CD4-positive, alpha-beta T cell treated with Interleukin-15 for 4 hours (primary cell): ENCODE measurements at places on chromosomes 13 and 19.

- DNase-seq: no peak
Observed at GRCh38 chr13:29847501-29847983, 2.9 kb downstream of the UBL3 start.

GRCh38 chr13:78589206-78589605, 14.1 kb downstream of the POU4F1 start:
- no peak for DNase-seq

- no peak for DNase-seq
Observed at GRCh38 chr19:29552454-29553280, 26.9 kb downstream of the VSTM2B start.

GRCh38 chr13:109344552-109345157, 441.7 kb downstream of the IRS2 start:
- DNase-seq: no peak

DNA sequence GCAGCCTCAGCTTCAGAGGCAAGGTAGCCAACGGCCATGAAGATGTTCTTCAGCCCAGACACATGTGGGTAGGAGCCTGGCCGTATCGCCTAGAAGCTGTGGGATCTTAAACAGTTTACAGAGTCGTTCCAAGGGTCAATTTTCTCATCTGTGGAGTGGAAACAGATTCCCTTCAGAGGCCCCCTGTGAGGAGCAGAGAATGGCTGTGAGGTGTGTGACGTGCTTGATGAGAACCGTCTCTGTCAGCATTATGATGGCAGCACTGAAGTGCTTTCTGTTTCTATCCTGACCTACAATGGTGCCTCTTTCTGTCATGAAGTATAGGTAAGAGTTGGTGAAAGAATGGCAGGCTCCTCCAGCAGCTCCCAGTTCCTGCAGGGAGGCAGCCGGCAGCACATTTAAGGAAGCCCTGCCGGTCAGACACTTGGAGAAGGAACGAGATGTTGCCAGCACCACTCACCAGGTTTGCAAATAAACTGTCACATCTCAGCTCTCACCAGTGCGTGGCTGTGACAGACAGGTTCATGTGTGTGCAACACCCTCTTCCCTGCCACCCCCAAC, 277.3 kb downstream of the FOXO1 start:
- peak; percentile 51 for DNase-seq

DNA sequence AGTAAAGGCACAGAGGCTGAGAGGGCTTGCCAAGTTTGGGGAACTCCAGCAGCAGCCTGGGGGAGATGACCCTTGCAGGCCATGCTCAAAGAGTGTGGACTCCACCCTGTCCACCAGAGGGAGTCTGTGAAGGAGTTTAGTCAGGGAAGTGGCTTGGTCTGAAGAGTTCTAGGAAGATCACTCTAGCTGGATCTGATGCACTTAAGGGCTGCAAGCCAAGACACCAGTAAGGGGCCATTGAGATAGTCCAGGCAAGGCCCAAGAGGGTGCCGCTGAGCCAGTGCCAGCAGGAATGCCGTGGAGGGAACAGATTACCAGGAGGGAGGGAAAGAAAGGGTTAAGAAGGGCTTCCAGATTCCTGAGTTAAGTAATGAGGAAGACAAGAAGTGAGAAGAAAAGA, 68.7 kb downstream of the ZAR1L start:
- DNase-seq: peak; percentile 28

GRCh38 chr19:13613447-13613846, 107.2 kb upstream of the CACNA1A start:
- DNase-seq: no peak

DNA sequence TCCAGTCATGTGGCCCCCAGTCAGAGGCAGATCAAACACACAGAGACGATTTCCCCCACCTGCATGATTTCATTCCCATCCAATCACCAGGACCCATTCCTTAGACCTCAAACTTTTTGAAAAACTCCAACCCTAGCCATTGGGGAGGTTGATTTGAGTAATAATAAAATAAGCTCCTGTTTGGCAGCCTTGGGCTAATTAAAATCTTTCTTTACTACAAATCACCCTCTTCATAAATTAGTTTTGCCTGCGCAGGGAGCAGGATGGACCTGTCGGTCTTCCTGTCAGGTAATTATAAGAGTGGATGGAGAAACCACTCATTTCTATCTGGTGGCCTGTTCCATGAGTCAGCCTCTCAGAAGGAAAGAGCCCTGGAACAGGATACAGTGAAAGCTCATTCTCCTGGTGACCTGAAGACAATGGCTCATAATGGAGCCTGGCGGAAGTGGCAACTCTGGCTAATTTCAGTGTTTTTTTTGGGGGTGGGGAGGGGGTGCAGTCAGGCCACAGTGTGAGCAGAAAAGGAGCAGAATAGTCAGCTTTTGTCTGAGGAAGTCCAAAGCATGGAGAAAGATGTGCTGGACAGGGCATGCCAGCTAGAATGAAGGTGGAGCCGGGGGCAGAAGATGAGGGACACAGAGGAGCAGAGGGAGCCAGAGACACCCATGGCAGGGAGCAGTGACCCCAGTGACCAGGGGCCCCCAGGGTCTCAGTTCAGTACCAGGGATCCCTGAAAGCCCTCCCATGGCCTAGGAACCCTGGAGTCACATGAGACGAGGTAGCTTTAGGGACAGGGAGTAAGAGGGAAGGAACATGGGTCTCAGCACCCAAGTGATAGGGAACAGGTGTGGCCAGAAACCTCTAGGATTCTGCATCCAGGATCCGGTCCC, 31.8 kb upstream of the PSG9 start:
- no peak for DNase-seq

GRCh38 chr13:48874165-48874564, 101.5 kb upstream of the FNDC3A start:
- no peak for DNase-seq

DNA sequence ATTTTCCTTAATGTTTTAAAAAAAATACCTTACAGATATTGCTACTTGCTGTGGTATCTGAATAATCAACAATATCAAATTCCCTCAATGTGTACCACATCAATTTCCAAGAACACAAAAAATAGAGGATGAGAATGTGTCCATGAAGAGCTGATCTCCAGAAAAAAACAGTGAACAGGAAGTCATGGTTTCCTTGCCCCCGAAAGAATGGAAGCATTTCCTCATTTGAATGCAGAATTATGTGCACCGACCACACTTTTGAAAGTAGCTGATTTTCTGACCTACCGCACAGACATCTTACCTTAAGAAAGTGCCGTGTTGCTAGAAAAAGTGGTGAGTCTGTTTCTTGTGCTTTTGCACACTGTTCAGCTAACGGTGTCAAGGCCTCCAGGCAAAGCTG, 13.4 kb upstream of the EEF1AKMT1 start:
- DNase-seq: no peak

GRCh38 chr19:21166436-21166835, 24.6 kb downstream of the ZNF431 start:
- no peak for DNase-seq

- no peak for DNase-seq
Observed at GRCh38 chr13:50410921-50411746, 395.9 kb downstream of the KCNRG start.

DNA sequence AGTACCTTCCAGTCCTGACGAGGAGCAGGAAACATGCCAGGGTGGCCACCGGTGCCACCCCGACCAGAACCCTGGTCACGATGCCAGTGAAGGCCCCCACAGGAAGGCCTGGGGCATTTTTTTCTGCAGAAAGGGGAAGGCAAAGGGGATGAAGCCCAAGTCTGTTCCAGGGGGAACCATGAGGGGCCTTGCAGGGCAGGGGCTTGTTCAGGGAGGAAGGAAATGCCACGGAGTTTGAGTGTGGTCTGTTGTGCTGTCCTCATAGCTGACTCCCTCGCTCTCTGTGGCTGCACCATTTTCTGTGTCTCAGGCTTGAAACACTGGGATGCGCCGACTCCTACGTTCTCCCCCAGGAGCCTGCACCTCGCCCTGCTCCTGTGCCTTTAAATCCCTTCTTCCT, 27.5 kb upstream of the CEACAM1 start:
- no peak for DNase-seq

DNA sequence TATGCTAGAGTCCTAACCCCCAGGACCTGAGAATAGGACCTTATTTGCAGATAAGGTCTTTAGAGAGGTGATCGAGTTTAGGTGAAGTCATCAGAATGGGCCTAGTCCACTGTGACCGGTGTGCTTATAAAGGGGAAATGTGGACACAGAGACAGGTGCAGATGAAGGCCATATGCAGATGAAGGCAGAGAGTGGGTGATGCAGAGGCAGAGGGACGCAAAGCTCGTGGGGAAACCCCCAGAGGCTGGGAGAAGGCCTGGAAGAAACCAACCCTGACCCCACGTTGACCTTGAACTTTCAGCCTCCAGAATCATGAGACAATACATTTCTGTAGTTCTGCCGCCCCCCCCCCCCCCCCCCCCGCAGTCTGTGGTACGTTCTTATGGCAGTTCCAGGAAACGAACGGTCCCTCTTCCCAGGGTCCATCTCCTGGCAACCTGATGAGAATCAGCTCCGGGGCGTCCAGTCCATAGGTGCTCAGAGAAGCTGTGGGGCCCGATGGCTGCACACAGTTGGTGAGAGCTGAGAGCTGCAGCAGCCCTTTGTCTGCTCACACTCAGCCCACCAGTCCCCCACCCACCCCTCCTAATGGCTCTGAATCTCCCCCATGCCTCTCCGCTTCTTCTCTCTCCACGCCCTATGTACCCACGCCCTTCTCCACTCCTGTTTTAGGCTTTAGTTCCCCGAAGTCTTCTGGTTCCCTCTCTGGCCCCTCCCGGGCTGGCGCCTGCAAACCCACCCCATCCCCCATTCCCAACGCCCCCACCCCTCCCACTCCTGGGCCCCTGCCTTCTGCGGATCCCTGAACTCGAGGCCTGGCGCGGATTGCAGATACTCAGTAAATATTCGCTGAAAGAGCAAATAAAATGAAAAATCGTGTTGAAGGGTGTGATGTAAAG, 218.3 kb upstream of the MAB21L1 start:
- DNase-seq: no peak

DNA sequence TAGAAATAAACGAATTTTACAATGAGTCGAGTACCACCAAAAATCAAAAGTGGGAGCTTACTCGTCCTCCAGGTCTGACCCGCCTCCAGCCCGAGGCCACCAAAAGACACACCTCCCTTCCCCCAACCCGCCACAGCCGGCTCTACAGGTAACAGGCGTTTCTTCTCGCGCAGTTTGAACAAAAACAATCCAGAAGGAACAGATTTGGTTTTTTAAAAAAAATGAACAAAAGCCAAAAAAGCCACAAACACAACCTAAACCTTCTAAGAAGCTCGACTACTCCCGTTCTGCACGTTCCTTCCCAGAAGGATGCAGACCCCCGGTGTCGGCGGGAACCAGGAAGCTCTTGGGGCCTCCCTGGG, 671 bp downstream of the ZDHHC20 start:
- peak; percentile 43 for DNase-seq

- no peak for DNase-seq
Observed at GRCh38 chr13:26583662-26584061, 26.2 kb downstream of the WASF3 start.

DNA sequence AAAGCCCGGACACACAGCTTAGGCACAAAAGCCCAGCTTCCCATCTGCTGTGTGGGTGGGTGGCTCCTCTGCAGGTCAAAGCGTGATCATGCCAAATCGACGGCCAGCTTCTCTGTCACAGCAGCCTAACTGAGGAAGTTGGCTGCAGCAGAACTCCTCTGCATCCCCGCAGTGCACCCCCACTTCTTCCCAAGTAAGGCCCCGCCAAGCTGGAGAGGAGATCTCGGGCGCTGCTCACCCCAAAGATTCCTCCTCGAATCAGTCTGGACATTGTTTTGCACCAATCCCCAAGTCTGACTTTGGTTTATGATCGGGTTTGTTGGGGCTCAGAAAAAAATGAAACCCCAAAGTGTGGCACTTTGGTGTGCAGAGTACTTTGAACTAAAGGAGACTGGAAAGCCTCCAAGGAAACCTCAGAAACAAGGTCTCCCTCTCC, 19.7 kb upstream of the CPB2 start:
- DNase-seq: no peak

DNA sequence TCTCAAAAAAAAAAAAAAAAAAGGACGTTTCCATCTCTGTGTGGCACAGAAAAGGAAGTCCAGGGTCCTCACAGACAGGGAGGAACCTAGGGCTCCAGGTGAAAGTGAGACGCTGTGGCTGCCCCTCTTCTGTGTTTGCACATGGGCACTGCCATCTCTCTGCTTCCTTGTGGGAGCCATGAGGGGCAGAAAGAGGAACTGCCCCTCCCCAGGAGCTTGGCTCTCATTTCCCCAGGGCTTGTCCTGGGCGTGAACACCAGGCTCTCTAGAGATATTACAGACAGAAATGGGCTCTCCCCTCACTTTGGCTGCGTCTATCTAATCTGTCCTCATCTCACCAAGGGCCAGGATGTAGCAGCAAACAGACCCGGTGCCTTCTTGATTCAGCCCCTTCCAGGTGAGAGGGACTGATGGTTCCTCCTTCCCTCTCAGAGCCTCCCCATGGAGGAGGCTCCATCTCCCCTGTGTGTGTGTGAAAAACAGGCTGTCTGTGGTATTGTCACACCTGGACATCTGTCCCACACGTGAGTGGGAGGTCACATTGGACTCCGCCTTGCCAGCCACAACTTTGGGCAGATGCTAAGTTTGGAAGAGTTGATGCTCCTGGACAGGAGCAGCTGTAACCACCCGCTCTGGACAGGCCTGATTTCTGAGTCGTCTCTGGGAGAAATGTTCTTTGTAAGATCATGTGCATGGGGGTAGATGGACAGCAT, 840 bp upstream of the LILRA4 start:
- no peak for DNase-seq

DNA sequence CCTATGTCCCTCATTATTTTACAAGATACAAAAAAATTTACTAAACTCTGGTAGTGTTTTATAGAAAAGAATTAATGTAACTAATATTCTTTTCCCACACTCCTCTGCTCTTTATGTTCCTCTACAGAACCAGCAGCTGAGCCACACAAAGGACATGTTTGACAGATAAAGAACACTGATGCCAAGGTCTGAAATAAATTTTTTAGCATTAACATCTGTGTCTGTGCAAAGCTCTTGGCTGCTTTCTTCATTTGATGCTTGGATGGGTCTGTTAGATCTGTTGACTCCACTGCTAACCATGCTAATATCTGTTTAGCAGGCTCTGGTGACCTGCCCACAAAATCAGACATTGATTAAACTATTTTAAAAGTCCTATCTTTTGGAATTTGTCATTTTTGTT, 2363.8 kb downstream of the PCDH9 start:
- no peak for DNase-seq

- DNase-seq: no peak
Observed at GRCh38 chr19:13090511-13091231, 12.0 kb downstream of the LYL1 start.

DNA sequence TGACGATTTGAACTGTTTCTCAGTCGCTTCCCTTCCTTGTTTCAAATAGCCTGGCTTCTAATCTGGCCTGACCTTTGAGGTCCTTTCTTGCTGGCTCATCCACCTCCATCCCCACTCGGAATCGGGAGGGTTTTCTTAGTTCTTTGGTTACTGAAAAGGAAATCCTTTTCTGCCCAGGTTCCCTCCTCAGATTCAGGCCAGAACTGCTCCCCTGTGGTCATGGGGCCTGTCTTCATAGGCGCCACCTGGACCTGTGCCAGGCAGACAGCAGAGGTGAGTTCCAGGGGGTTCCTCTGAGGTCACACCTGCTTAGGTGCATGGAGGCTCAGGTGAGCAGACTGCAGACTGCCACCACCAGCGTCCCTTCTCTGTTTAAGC, 62.4 kb downstream of the AKAP11 start:
- no peak for DNase-seq
